ENCODE measurements at places on chromosomes 6 and 20.
A peak's percentile ranks its signal among the peaks of the same experiment; 100 is the strongest.

DNA sequence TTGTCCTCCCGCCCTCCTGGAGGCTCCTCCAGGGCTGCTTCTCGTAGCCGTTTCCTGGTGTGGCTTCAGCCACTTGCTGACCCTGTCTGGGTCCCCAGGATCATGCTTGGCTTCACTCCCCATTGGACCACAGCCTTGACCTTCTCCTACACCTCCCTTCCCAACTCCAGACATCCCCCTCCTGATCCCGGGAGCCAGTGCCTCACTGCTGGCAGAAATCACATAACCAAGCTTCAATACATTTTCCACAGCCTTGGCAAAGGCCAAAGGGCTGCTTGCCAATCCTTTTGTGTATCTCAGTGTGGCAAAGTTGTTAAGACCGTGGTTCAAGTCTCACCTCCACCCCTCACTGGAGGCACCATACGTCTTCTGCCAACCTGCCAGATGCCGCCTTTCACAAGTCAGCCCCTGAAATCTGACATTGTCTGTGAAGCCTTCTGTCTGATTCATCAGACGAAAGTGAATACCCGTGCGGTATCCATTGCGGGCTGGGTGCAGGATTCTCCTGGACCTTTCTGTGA, 60.1 kb downstream of the PHACTR3 start:
- DNase-seq = no peak

DNA sequence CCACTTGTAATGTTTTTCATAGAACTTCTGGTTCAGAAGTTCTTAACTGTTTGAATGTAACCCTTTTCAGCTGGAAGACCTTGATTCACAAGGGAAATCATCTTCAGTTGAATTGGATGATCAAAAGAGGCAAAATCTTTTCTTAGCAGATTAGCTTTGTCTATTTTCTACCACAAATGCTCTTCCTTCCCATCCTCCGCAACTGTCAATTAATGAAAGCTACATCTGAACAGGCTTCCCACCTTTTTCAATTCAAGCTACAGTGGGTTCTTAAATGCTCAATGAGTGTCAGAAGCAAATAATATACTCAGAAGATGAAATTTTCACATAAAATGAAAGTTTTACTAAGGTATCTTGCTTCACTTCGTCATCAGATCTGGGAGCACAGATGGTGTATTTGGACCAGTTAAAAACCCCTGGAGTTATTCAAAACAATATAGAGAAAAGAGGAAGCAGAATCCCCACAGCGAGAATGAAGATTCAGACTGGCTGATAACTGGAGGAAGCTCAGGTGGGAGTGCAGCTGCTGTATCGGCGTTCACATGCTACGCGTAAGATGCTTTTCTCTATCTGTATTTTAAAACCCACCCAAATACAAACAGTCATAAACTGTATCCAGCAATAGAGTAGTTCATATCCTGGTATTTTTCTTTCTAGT, 19.4 kb downstream of the QRSL1 start:
- no peak for DNase-seq

GRCh38 chr6:90146921-90147649, 149.6 kb downstream of the BACH2 start:
- DNase-seq = no peak

- DNase-seq = no peak
Observed at GRCh38 chr6:44156494-44157151, 2.0 kb upstream of the CAPN11 start.

GRCh38 chr20:46627234-46627633, 24.0 kb downstream of the SLC13A3 start:
- DNase-seq = no peak

- no peak for DNase-seq
Observed at GRCh38 chr6:51976374-51976773, 111.0 kb downstream of the PKHD1 start.

- DNase-seq = no peak
Observed at GRCh38 chr6:35635601-35636597, 52.8 kb downstream of the FKBP5 start.

DNA sequence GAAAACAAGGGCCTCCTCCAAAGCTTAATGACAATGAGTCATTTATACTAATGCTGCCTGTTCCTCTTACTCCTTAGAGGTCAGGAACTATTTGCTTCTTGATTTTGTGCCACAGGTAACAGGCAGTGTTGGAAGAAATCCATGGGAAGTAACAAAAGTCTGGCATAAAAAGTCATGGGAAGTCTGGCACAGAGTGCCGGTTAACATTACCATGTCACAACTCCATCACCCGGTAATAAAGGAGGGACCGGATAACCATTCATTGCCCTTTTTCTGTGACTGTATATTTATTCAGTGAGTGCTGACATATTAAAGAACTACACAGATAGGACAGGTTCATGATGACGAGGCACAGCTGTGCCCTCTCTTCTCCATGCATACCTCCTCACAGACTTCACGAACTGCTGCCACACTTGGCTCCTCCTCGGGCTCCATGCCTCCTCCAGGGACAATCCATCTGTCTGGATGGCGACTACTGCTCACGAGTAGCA, 50.9 kb downstream of the NUDT3 start:
- no peak for DNase-seq

DNA sequence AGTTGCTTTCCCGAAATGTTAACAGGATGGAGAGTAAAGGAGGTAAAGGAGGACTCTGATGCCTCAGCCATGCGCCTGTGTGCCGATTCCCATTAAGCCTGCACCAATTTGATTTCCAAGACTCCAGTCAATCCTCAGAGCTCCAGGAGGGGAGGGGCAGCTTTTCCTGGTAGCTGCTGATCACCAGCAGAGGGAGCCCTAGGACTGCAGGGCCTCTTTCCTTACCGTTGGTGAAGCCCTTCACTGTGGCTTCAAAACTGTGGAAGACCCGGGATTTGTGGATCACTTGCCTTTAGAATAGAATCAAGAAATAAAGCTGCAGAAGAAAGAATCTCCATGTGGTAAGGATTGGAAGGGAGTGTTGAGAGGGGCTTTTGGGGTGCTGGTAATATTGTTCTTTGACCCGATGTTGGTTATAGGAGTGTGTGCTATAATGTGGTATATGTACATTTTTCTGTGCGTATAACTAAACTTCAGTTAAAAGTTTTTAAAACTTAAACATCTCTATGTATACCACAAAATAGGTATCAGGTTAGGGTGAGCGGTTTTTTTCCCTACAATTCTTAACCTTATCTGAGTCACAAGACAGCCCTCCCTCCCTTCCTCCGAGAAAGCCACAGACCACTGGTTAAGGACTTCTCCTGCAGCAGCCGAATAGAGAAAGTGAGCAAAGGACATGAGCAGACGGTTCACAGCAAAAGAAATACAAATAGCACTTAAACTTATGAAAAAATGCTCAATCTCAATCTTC, 6.9 kb upstream of the OSER1 start:
- peak; percentile 55 for DNase-seq

GRCh38 chr6:44332585-44332984, 9.9 kb upstream of the SPATS1 start:
- DNase-seq = no peak

DNA sequence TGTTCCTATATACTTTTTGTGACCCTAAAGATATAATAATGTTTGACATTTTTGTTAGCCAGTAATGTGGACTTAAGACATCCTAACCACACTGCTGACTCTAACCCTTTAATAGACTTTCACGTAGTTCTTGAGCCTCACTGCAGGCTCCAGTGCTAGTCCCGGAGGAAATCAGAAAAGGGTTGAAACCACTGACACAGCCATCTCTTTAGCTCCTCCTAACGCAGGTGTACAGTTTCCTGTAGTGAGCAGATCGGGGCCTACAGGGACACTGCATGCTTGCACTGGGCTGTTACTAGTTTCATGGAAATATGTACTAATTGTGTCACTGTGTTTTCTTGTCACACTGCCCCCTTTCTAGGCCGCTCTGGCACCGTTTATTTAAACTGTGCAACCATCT, 512 bp upstream of the HDGFL1 start:
- DNase-seq = no peak

DNA sequence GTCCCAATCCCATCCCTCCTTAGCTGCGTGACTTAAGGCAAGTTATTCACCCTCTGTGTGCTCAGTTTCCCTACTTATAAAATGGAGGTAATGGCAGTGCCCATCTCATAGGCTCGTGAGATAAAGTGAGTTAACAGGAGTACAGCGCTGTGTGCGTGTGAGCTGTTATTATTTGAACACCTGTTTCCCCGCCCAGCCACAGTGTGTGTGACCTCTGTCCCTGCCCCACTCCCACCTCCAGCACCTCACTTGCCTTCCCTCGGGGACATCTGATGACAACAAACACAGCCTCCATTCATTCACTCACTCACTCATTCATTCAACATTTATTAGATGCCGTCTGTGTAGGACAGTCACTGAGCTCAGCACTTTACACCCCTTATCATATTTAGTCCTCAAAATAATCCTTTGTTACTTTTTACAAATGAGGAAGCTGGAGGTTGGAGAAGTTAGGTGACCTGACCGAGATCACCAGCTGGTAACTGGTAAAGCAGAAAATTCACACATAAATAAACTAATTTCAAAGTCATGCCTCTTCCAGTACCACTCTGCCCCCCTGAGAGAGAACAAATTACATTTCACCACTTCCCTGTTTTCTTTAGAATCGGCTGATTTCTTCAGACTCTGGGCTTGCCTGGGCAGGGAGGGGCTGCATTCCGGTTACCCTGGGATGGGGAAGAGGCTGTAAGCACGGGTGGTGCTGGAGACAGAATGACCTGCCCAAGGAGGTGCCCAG, 58.6 kb downstream of the CPNE5 start:
- no peak for DNase-seq

DNA sequence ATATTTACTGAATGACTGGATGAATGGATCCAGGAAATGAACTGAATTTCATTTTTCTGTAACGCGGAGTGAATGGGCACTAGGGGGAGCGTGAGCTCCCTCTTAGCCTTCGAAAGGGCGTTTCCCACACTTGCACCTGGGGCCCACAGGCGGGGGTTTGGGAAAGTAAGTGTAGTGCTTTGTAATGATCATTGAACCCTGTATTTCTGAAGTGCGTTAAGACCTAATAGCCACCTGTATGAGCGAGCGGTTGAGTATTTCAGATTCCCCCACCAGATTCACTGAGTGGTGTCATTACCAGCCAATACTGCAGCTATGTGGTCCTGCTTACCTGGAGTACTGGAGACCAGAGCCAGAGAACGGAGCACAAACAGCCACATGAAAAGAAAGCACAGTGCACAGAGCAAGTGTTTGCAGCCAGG, 10.5 kb downstream of the SYTL3 start:
- no peak for DNase-seq

DNA sequence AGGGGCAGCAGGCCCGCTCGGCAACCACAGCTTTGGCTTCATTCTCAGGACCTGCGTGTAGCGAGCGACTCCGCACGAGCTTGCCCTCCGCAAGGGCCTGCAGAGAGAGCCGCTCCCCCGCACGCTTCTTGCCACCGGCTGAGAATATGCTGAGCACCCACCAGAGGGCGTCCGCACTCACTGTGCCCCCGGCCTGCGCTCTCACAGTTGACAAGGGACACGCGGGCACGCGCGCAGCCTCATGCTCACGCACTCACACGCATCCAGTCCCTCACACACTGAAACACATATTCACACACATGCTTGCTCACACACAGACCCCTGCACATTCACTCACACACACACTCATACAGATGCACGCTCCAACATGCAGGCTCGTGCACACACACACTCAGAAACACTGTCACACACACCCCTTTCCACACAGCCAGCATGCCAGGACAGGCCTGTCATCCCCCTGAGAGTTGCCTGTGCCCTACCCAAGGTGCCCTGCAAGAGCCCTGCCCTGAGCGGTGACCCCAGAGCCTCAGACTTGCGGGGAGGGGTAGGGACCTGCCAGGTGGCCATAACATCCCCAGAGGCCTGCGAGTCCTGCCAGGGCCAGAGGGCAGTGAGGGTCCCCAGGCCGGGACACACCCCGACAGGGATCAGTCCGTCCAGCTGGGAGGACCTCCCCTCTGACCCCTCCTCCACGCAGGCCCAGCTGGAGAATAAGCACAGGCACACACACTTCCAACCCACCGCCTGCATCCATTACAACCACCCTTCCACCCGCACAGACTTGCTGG, 174.1 kb downstream of the BMP7 start:
- peak; percentile 66 for DNase-seq

DNA sequence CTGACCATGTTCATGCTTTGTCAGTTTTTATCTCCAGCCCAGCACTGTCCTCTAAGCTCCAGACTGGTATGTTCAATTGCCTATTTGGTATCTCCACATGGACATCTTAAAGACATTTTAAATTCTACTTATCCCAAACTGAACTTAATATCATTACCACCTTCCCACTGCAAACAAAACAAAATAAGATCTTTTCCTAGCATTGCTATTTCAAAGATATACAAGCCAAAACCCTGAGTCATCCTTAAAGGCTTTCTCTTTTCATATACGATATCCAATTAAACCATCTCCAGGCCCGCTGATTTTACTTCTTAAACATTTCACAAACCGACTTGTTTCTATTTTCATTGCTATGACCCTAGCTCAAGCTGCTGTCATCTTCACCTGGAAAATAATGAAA, 35.1 kb upstream of the HS3ST5 start:
- DNase-seq = no peak

GRCh38 chr6:24836109-24836508, 37.4 kb upstream of the ARMH2 start:
- DNase-seq = no peak

DNA sequence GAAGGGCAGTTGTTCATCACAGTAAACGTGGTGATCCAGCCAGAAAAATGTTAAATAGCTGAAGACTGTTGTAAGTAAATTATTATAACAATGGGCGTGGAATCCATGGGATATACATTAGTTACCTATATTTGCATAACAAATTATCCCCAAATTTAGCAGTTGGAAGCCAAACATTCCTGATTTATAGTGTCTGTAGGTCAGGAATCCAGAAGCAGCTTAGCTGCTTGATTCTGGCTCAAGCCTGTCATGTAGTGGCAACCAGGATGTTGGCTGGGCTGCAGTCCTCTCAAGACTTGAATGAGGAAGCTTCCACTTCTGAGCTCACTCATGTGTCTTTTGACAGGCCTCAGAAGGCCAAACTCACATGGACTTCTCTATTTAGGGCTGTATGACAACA, 6.9 kb upstream of the ADGRB3 start:
- DNase-seq = no peak

- no peak for DNase-seq
Observed at GRCh38 chr20:16919841-16920240, 171.7 kb downstream of the OTOR start.

GRCh38 chr20:36465109-36466080, 75.9 kb upstream of the MYL9 start:
- DNase-seq = peak; percentile 53

DNA sequence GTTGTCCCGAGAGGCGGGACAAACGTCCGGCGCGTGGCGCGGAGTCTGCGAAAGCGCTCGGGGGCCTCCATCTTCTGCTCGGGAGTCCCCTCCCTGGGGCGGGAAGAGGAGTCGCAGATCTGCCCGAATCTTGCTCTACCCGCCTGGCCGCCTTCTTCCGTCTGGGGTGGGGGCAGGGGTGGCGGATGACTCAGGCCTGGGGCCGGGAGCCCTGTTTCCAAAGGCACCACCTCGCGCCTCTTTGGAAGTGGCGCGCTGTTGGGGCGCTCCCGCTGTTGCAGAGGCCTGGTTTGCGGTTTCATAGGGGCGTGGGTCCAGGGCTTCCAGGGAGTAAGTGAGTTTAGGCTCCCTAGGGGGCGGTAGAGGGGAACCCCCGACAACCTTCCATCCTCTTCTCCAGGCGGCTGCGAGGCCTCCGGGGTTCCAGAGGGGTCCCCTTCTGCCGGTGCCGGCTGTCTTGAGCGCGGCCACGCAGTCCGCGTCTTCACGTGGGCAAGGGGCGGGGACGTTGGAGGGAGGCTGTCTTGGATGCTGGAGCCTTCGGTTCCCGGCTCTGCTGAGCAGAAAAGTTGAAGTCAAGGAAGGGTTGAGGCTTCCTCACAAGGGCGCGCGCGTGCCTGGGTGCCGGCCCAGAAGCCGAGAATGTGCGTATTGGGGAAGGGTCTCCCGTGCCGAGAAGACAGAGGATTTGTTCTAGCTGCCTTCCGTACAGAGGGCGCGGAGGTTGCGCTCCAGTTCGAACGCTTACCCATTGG, 2.6 kb upstream of the TFAP2C start:
- DNase-seq = no peak

Measured in stimulated activated naive CD8-positive, alpha-beta T cell treated with anti-CD3 and anti-CD28 coated beads, Interleukin-15, amount 100 ng/mL, for 72 hours (primary cell).